ENCODE measurements at places on chromosomes 6 and 20.
A peak's percentile ranks its signal among the peaks of the same experiment; 100 is the strongest.

DNA sequence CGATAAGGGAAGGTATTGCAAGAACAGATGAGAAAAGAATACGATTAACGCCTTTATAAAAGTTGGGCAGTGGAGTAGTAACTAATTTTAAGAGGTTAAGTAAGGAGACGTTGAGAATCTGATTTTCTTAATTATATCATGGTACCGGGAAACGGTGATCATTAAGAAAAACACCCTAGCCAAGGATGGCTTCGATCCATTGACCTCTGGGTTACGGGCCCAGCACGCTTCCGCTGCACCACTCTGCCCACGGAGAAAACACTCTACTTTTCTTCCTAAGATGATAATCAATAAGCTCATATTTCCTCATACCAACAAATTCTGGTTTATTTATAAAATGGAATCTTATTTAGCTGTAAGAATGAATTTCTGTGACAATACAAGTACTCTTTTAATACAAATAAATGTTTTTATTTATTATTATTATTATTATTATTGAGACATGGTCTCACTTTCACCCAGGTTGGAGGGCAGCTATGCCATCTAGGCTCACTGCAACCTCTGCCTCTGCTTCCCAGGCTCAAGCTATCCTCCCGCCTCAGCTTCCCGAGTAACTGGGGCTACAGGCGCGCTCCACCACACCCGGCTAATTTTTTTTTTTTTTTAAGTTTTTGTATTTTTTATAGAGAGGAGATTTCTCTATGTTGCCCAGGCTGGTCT, 8.3 kb downstream of the POM121L2 start:
- DNase-seq, result no peak

DNA sequence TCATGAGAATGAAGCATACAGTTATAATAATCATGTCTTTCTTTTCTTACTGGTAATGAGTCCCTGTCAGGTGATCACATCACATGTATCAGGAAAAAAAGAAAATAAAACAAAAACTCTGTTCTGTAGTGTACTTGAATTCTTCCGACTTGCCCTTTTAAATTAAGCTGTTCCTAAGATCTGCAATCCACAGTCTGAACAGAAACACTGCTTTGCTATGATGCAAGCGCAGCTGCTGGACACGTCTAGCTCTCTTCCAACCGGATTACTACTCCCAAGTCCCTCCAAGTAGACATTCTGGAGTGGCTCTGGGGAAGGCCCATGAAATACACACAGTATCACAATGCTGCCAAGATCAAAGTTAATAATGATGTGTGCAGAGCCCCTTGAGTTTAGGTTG, 83.7 kb downstream of the FYN start:
- no peak for DNase-seq

DNA sequence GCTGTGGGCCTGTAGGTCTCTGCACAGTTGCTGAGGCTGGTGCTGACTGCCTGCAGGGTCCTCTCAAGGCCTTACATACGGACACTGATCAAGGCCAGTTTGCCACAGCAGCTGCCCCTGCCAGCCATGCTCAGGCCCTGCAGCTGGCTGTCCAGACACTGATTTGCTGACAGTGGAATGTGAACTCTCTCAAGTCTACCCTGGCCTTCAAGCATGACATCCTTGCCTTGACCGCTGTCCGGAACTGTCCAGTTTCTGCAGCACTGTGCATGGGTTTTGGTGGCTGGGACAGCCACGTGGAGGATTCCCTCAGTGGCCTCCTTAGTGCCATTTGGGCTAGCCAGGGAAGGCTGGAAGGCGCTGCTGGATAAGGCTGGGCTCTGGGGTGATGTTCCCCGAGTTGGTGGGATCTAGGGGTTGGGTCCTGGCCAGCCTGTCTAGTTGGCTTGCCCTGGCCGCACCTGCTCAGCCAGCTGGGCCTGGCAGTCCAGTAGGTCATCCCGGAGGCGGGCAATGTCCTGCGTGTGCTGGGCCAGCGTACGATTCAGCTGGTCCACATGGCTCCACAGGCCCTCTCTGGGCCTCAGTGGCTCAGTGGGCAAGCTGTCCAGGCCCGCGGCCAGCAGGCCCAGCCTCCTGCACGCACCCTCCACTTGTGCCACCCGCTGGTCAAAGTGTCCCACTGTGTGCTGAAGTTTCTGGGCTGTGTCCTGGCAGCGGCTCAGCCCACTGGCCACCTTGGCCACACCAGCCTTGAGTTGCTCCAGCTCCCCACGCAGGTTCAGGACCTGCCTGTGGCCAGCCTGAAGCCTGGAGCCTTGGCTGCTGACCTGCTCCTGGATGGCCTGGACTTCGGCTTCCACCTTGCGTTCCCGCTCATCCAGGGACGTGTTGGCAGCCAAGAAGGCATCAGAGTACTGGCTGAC, 5.5 kb downstream of the EMILIN3 start:
- no peak for DNase-seq

GRCh38 chr6:117992856-117993255, 85.8 kb downstream of the SLC35F1 start:
- DNase-seq, result peak; percentile 100

DNA sequence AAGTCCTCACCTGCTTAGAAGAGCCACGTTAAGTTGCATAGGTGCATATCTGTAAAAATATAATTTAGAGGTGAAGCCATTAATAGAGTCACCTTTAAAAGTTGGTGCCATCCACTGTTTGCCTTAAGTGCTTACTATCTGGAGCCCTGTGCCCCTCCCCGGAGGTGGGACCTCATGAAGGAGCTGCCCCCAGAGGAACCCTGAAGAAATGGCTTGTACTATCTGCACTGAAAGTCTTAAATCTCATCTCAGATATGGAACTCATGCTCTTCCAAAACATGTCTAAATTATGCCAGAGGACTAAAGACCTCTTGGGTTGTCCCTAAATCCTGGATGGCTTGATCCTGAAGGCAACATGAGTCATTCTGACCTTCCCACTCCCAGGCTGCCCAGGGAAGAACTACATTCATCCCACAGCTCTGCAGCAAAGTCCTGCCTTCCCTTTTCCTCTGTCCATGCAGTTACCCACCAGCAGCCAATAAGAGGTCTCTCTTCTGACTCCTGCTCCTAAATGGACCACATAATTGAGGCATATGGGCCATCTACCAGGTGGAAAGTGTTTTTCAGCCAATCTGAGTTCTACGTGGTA, 85.3 kb downstream of the ASXL1 start:
- no peak for DNase-seq

- DNase-seq, result no peak
Observed at GRCh38 chr6:16106991-16107787, 21.7 kb upstream of the MYLIP start.

DNA sequence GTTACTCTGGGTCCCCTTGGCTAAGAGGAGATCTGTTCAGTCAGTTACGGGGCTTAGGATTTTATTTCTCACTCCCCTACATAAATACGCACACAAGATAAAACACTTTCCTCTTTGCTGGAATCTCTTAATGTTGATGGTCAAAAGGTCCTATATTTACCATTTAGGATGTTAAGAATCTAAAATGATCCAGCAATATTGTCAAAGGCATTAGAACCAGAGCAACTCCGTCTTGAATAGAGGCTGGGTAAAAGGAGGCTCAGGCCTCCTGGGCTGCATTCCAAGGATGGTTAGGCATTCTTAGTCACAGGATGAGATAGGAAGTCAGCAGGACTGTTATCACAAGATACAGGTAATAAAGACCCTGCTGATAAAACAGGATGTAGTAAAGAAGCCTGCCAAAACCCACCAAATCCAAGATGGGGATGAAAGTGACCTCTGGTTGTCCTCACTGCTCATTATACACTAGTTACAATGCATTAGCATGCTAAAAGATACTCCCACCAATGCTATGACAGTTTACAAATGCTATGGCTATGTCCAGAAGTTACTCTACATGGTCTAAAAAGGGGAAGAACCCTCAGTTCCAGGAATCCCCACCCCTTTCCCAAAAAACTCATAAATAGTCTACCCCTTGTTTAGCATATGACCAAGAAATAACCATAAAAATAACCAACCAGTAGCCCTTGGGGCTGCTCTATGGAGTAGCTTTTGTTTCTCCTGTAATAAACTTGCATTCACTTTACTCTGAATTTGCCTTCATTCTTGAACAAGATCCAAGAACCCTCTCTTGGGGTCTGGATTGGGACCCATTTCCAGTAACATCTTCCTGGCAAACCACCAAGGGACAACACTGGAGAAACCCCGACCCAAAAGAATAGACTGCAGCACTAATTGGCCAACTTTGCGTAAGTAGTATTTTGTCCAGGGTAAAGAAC, 107.5 kb downstream of the DTNBP1 start:
- no peak for DNase-seq

GRCh38 chr6:128259029-128259724, 261.2 kb downstream of the PTPRK start:
- no peak for DNase-seq

- peak; percentile 82 for DNase-seq
Observed at GRCh38 chr6:35415065-35415891, 36.9 kb upstream of the FANCE start.

- peak; percentile 34 for DNase-seq
Observed at GRCh38 chr6:1554476-1555310, 55.0 kb upstream of the FOXC1 start.

DNA sequence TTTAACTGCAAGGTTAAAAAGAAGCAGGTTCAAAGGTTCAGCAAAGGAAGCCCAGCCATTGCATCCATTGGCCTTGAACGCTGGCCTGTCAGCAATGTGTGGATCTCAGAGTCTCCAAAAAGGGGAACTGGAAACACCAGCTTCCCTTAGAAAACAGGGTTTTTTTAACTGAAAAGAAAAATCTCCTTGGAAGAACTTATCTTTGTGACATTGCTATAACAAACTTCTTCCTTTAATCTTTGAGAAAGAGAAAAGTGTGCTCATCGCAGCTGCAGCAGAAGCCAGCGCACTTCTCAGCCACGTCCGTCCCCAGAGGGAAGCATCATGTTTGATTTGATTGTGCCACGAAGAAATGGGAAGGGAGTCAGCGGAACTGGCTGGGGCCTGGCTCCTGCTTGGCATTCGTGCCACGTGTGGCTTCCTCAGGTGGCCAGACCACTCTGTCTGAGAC, 215.0 kb downstream of the SYNDIG1 start:
- no peak for DNase-seq

DNA sequence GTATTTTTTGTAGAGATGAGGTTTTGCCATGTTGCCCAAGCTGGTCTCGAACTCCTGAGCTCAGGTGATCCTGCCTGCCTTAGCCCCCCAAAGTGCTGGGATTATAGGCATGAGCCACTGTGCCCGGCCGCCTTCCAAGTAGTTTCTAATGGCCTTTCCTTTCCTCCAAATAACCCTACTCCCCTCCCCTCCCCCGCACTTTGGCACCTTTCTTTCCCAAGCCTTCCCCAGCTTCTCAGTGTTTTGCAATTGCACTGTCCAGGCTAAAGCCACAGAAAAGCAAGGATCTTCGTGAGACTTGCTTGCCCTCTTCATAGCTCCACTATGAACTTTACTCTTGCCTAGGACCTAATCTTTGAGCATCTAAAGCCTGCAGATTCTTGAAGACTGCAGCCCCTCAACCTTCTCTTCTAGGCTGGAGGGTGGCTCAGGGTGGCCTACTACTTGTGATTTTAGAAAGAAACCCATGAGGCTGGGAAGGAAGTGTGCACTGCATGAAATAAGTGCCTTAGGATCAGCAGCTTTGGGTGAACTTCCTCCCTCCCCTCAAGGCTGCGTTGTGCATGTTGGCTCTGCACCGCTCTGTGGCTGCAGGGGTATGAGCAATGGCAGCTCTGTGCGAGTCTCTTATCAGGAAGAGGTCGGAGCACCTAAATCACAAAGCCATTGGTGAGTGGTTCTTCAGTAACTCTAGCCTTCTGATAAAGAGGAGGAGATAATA, 152.4 kb upstream of the SNX9 start:
- DNase-seq, result no peak

DNA sequence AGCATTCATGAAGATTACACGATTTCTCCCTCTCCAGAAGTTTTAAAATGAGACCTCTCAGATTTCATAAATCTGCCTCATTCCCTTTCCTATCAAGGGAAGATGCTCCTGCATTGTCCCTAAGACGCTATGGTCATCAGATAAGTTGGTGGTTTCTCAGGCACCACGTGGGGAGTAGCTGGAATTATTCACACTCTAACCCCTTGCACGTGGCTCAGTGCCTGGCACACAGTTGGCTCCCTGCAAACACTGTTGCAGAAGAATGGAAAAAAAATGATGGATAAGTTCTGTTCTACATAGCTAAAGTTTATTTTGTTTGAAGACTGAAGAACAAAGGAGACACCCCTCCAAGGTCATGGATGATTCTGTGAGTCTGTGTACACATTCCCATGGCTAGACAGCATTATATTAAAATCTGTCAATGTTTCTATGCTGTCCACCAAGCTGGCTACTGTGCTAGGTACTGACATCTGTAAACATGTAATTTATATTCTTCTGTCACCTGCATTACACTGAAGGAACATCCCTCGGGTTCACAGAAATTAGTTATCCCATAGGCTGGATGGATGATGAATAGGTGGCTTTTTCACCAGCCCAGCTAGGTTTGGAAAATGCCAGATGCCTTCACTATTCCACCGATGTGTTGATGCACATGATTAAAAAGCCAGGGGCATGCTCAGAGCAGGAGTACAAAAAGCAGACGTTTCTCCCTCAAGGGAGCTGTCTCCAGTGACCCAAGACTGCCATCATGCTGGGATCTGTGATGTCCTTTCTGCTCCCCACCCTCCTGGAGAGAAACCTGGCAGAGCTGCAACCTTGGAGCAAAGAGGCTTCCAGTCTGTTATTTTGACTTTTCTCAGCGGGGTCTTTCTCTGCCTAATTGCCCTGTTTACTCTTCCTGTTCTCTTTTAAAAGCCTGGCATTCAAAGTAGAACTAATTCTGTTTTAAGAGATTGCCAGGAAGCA, 610.5 kb downstream of the UTRN start:
- DNase-seq, result no peak

- DNase-seq, result no peak
Observed at GRCh38 chr20:12047838-12048432, 130.2 kb downstream of the BTBD3 start.

- DNase-seq, result no peak
Observed at GRCh38 chr20:10261702-10262101, 43.1 kb downstream of the SNAP25 start.

DNA sequence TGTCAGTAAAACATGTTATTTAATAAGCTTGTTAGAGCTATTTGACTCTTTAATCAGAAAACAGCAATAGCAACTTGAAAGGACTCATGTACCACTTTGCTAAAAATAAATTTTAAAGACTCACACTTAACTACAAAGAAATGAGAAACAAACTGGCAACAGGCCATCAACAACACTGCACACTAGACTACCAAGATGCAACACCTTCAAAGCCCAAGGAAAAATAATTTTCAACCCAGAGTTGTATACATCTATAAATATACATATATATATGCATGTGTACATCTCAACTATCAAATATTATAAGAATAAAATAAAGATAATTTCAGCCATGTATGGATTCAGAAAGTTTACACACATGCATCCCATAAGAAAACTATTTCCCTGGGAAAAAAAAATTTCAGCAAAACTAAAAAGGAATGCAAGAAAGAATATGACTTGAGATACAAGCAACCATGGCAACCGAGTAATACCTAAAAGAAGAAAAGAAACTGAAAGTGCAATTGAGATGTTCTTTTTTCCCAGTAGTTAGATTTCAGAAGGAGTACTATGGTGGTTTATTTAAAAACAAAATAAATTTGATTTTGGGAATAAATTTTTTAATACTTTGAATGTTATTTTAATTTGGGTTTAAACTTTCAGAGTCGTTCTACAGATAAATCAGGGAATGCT, 303.8 kb downstream of the UBE3D start:
- no peak for DNase-seq
